ENCODE measurements at places on chromosomes 16 and 17. TPM values are rescaled to one million over a fixed set of nuclear protein-coding genes. Genes with fewer than 3 reads are reported as not detected.

C16orf89 gene
- total RNA-seq: not detected

EPN3 gene
- 78.6 TPM for total RNA-seq

IKZF3 gene
- total RNA-seq: 13.5 TPM

DNA sequence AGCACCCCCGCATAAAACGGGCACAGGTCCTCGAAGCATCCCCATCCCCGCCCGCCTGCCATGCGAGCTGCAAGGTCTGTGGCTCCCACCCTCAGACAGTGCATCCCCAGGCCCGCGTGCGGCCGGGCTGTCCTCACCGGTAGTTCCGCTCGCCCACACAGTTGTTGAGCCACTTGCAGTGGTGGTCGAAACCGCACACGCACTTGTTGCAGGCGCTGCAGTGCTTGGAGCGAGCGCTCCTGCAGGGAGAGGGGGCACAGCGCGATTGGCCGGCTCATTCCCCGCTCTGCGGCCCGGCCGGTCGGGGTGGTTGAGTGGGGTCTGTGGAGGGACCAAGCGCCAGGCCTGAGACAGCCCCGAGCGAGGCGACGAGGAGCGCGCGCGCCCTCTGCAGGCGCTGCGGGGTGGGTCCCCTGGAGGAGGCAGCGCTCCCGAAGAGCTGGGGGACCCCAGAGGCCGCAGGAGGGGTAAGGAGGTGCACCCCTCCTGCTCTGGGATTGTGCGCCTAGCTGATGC lies 6.0 kb upstream of the TPPP3 start:
- DNase-seq: no peak
- H3K36me3 ChIP-seq: no peaks in the 10 kb centered on the region
- H3K27ac ChIP-seq: no peak overlapping the region
- H3K27me3 ChIP-seq: no peaks in the 10 kb centered on the region

- DNase-seq: no peak
- H3K4me1 ChIP-seq: no peaks in the 10 kb centered on the region
- H3K36me3 ChIP-seq: peaks cover 10% of the 10 kb centered on the region
- H3K4me3 ChIP-seq: no peak overlapping the region
These were observed 102.8 kb upstream of the PLCG2 start for GRCh38 chr16:81676066-81676882.

GRCh38 chr16:13351181-13351580 lies 449.8 kb downstream of the SHISA9 start:
- no peak for DNase-seq
- no peaks in the 10 kb centered on the region for H3K27me3 ChIP-seq
- no peak overlapping the region for H3K4me3 ChIP-seq
- no peaks in the 10 kb centered on the region for H3K4me1 ChIP-seq
- no peak overlapping the region for H3K27ac ChIP-seq
- H3K36me3 ChIP-seq: no peaks in the 10 kb centered on the region

GRCh38 chr17:40348562-40349476 lies 15.7 kb downstream of the GJD3 start:
- peak overlapping the region; percentile 95 for H3K27ac ChIP-seq
- DNase-seq: peak; percentile 57
- no peaks in the 10 kb centered on the region for H3K27me3 ChIP-seq
- no peak overlapping the region for H3K4me3 ChIP-seq
- H3K4me1 ChIP-seq: peaks cover 59% of the 10 kb centered on the region
- H3K36me3 ChIP-seq: no peaks in the 10 kb centered on the region

GRCh38 chr16:5621826-5622225 lies 524.2 kb upstream of the EEF2KMT start:
- H3K36me3 ChIP-seq: no peaks in the 10 kb centered on the region
- H3K27ac ChIP-seq: no peak overlapping the region
- no peak overlapping the region for H3K4me3 ChIP-seq
- peaks cover 11% of the 10 kb centered on the region for H3K27me3 ChIP-seq
- DNase-seq: no peak

DNA sequence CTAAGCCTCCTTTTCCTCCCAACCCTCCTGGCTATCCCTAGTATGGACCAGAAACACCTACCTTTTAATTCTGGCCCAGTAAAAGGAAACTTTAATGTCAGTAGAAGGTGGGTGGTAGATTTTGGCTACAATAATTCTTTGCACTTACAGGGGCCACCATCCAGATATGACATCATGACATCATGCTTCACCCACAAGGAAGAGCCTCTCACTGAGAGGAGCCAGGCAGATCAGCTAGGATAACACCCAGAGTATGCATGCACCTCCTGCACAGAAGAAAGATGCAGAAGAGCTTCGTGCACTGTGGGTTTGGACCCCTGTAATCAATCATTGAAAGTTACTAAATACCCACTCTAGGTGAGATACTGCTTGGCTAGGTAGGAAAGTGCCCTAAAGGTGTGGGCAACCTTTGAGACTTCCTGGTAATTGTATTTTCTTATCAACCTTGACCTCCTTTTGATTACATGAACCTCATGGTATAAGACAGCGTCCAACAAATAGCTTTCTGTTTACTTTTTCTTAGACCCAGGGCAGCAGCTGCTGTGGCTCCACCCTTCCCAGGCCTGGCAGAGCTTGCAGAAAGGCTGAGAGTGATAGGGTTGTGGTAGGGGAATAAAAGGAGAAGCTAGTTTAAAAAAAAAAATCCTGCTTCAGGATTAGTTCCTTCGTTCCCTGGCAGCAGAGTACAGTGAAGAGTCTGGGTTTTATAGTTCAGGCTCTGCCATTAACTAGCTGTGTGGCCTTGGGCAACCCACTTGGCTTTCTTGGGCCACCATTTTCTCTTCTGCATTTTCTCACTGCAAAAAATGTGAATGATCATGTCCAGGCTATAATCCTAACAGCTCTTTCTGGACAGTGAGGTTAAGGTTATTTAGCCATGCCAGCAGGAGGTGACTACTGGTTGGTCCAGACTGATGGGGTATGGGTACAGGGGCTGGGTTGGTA lies 6.2 kb downstream of the MAP3K14 start:
- H3K27me3 ChIP-seq: no peaks in the 10 kb centered on the region
- peak overlapping the region; percentile 100 for H3K27ac ChIP-seq
- no peaks in the 10 kb centered on the region for H3K36me3 ChIP-seq
- no peak overlapping the region for H3K4me3 ChIP-seq
- H3K4me1 ChIP-seq: peaks cover 99% of the 10 kb centered on the region

- no peaks in the 10 kb centered on the region for H3K36me3 ChIP-seq
- no peaks in the 10 kb centered on the region for H3K4me1 ChIP-seq
- no peaks in the 10 kb centered on the region for H3K27me3 ChIP-seq
These were observed 485.8 kb downstream of the MAF start for GRCh38 chr16:79114759-79115158.

Data from transverse colon (tissue), 4 donors.